ENCODE measurements at places on chromosomes 5 and 9.

DNA sequence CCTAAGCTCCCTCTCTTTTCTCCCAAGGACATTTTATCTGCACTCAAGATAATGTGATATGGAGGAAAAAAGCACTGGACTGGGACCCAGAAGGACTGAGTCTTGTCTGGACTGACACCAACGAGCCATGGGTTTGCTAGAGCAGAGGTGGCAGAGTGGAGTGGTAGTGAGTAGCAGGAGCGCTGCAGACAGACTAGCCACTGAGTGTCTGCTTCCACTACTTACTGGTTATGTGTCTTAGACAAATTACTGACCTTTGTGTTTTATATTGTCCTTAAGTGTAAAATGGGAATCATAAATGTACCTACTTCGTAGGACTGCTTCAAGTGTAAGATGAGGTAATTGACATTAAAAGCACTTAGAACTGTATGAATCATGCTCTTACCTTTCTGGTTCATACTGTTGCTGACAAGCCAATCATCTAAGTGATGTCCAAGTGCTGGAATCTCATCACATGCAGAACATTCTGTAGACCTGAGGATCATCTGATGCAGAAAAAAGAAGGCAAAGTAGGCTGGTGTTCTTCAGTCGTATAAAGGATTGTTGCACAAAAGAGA, 12.5 kb upstream of the PRLR start:
- no peak for DNase-seq

DNA sequence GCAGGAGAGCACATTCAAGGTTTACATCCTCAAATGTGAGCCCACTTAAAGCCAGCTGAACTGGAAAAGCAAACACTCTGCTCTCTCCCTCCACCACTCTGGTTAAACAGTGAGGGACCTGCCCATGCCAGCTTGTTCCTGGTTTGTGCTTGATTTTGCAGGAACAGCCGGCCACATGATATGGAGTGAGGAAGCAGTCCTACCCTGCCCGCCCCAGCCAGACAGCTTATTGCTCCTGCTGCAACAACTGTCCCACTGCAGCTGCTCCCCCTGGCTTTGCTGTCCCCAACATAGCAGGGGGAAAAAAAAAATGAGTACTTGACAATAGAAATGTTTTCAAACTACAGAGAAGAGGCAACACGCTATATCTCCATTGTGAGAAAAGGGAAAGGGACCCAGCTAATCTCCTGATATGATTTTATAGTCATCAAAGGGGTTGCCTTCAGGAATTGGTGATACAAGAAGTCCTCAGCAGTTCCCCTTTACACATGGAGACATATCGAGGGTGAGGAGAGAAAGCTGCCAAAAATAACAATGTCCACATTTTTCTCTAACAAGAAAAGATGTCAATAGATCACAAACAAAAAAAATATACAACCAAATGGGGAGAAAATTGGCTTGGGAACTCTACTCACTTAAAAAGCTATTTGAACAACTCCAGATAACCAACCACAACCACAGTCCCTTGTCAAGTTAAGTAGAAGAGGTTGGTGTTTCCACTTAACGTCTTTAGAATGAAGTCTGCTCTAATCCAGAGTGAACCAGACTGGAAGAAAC, 4.6 kb downstream of the MYO10 start:
- DNase-seq: no peak

DNA sequence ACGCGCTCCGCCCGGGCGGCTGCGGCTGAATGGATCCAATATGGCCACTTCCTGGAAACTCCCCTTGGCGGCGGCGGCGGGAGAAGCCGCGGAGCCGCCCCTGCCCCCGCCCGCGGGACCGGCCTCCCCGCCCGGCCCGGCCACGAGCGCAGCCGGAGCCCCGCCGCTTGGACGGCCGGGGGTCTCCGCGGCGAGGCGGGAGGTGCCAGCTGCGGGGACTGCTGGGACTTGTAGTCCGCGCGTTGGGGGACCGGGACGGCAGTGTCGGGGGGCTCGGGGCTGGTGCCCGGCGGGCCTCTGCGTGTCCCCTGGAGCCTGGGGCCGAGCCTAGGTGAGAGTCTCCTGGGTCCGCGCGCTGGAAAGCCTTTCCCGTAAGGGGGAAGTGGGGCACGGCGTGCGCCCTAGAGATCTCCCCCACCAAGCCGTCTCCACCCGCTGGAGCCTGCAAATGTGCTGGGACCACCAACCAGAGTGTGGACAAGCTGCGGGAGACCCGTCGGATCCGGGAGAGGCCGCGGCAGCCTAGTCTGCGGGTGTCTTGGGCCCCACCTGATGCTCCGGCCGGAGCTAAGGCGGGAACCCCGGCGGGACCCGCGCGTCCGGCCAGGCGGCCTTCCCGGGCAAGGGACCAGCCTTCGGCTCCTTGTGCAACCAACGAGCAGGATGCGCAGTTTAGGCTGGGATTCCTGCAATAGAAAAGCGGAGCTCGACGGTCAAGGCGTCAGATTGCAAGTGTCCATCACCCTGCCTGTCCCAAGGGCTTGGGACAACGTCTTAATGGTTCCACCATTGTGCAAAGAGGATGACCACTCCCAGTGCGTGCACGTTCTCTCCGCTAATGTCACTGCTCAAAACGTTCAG, at the start of gene SEPTIN8:
TSS of gene SEPTIN8 (minus strand) at position 31 of the 861 bp plus-strand sequence. CDS start 102 bp downstream, outside the sequence.
- DNase-seq: no peak

GRCh38 chr5:39190311-39191102, 28.9 kb downstream of the FYB1 start:
- DNase-seq: no peak

- DNase-seq: no peak
These were observed 110.0 kb downstream of the PAX5 start for GRCh38 chr9:36924071-36924470.

GRCh38 chr5:180825768-180826525, 23.3 kb upstream of the MGAT1 start:
- DNase-seq: no peak

- no peak for DNase-seq
These were observed 158.1 kb downstream of the FGF1 start for GRCh38 chr5:142527664-142528295.

GRCh38 chr5:100889165-100889743, 13.8 kb downstream of the ST8SIA4 start:
- DNase-seq: no peak

DNA sequence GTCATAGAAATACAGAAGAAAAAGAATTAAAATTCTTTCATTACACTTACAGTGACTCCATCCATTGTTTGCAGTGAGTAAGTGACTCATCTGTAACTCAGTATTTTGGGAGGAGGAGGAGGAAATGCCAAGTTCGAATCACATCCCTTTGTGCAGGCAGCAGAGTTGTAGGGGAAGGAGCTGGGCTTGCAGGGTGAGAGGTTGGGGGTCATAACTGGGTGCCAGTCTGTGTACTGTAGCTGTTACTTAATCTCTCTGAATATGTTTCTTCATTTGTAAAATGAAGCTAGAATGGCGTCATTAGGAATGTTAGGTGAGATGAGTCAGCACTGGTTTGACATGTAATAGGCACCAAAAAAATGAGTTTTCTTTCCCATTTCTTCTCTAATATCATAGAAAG, 235.7 kb upstream of the ADAMTSL1 start:
- DNase-seq: no peak

- DNase-seq: no peak
These were observed 87.9 kb downstream of the MRPS27 start for GRCh38 chr5:72231991-72232703.

GRCh38 chr9:98280574-98280973, 25.1 kb upstream of the TBC1D2 start:
- DNase-seq: no peak

DNA sequence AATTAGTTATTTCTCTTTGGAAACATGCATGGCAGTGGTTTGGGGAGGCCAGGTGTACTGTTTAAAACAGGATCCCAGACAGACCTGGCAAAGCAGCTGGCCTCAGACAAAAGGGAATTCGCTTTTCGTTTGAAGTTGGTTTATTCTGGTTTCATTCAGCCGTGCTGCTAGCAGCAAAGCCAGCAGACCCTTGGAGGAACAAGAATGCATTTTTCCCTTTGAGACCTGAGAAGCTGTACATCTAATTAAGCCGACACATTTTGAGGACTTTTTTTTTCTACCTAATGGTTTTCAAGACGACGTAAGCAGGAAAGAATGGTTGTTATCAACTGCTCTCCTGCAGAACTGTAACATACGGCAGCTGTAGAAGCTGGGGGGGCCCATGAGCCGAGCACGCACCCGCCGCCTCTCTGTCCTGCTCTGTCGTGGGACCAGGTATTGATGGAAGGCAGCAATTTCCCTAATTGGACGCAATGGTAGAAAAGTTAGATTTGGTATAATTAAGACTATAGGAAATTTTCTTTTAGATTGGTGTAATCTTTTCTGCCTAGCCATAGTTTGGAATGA, 13.6 kb downstream of the PLEKHG4B start:
- no peak for DNase-seq

DNA sequence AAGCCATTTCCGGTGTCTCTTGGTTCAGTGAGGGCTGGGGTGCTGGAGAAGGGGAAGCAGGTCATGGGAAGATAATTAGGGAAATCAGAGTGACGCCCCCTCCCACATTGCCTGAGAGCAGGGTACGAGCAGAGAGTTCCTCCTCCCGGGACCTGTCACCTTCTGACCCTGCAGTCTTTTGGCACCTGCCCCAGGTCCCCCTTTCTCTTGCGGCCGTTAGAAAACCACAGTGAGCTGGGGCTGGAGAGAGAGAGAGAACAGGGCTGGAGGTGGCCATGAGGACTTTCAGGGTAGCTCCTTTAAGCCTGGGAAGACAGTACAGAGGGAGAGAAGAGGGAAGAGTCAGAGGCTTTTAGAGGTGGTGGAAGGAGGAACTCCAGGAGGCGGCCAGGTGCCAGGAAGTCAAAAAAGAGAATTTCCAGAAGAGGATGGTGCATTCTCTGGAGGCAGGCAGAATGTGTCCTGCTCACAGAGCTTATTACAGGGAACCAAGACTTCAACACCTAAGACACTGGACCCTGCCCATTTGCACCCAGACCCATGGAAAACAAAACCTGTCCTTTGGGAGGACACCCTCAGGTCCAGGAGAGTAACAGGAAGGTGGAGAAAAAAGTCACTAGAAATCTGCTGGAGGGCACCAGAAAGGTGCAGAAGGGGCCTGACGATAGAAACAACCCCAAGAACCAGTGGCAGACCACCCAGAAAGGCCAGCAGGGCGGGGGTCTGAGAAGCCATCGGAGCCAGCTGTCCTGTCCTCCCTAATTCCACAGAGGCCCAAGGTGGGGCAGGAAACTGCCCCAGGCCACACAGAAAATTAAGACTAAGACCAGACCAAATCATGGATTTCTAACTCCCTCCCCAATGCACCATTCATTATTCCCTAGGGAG, 6.5 kb upstream of the ACSL6 start:
- DNase-seq: no peak

DNA sequence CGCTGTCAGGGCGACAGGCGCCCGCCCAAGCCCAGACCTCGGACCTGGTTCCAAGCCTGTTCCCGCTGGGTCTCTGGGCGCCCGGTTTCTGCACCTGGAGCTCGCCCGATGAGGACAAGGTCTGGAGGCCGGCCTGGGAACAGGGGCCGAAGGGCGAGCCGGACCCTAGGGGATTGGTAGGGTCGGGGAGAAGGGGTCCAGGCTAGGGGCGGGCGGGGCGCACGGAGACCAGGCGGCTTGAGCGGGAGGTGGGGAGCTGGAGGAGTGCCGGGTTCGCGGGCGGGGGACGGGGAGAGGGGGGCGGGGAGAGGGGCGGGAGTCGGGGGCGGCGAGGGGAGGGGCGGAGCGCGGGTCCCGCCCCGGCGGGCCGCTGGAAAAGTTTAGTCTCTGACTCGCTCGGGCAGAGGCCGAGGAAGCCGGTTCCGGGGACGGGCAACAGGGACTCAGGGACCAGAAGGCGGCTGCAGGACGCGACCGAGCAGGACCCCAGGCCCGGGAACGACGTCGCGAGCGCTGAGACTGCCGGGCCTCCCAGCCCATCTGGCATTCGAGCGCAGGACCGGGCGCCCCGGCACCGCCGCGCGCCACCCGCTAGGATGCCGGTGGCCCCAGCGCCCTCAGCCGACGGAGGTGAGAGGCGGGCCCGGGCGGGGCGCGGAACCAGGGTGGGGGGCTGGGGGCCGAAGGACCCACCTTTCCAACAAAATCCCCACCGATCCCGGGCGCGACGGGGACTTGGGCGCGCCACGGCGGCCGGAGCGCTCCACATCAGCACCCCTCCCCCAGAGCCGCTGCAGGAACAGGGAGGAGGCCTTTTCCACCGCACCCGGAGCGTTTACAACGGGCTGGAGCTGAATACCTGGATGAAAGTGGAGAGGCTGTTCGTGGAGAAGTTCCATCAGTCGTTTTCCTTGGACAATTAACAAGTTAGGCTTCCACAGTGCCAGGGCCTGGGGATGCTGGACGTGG, at the start of gene S1PR3:
TSS of gene S1PR3 (plus strand) at position 403 of the 969 bp plus-strand sequence. CDS start 9,733 bp downstream, outside the sequence.
- no peak for DNase-seq

DNA sequence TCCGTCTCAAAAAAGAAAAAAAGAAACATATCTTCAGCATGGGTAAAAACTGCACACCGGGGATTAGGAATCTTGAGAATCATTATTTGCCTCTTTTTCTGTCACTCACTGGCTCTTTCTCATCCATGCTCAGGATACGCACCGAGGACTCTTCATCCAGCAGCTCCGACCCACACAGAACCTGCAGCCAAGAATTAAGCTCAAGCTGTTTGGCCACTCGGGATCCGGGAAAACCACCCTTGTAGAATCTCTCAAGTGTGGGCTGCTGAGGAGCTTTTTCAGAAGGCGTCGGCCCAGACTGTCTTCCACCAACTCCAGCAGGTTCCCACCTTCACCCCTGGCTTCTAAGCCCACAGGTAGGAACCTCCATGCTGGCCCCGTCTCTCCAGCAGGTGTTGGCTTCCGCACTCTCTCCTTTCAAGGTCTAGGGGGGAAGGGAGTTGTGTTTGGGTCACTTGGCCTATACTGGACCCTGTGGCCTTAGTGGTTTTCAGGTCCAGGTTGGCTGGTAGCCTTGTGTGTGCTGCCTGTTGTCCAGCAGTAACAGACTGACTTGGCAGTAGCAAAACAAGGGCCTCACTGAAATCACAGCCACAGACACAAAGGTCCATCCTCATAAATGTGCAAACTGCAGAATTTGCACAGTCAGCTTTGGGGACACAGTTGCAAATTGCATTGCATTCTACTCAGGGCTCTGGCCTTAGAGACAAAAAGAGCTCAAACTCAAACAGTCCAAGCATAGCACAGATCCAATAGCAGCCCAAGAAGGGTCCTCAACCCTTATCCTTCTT, 44.5 kb upstream of the CTSL start:
- no peak for DNase-seq

DNA sequence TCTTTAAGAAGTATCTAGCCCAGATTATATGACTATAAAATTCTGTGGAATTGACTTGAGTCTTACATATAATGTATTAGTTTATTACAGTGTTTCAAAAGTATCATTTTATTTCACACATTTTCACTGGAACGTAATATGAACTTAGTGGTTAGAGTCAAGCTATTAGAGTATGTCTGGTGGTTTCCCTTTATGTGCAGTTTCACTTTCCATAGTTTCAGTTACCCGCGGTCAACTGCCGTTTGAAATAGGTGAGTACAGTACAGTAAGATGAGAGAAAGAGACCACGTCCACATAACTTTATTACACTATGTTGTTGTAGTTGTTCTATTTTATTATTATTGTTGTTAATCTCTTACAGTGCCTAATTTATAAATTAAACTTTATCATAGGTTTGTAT, 50.5 kb downstream of the COMMD10 start:
- DNase-seq: no peak

DNA sequence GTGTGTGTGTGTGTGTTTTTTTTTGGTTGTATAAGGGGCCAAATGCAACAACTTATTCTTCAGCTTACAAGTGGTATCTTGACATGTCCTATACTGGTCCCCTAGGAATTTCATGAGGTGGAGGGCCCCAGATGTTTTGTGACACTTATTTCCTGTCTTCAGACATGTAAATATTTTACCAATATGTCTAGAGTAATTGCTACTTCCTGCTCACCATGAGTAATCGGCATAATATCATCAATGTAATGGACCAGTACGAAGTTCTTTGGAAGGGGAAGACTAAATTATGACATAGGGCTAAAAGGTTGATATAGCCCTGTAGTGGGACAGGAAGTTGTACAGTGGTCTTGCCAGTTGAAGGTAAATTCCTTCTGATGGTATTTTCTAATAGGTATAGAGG, 3.7 kb upstream of the OTULIN start:
- no peak for DNase-seq
